Naive thymus-derived CD4-positive, alpha-beta T cell (primary cell): ENCODE measurements at places on chromosomes 6 and 20. TPM values are rescaled to one million over a fixed set of nuclear protein-coding genes. Genes with fewer than 3 reads are reported as not detected.

DNA sequence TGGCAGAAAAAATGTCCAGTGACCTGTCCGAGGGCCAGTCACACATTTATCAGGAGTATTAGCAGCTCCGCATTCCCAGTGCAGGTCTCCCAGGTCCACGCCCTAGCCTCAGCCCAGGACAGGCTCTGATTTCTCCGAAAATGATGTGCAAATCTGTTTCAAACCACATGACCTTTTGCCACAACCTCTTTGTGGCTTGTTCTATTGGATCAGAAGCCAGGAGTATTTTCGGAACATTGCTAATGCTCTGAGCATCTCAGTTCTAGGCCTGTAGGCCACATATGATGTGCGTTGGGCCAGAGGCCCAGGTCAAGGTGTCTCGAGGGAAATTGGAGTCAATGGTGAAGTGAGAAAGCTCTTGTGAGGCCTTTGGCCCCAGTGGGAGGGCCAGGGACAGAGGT is 40.4 kb downstream of the SNX5 start:
- no peak overlapping the region for H3K4me3 ChIP-seq
- no peak overlapping the region for H3K27ac ChIP-seq
- no peaks in the 10 kb centered on the region for H3K36me3 ChIP-seq
- no peaks in the 10 kb centered on the region for H3K27me3 ChIP-seq
- H3K4me1 ChIP-seq: no peaks in the 10 kb centered on the region
- no peak for DNase-seq

GRCh38 chr20:51338692-51339440 is 203.7 kb downstream of the NFATC2 start:
- H3K36me3 ChIP-seq: no peaks in the 10 kb centered on the region
- no peaks in the 10 kb centered on the region for H3K27me3 ChIP-seq
- H3K4me3 ChIP-seq: no peak overlapping the region
- no peaks in the 10 kb centered on the region for H3K4me1 ChIP-seq
- DNase-seq: no peak

HLA-DRA gene
- total RNA-seq: 107 TPM

SAMD5 gene
- total RNA-seq: not detected in 2 replicates
